Activated naive CD4-positive, alpha-beta T cell treated with Interleukin-2 at 50 U/mL for 16 hours (primary cell): ENCODE measurements at places on chromosomes 6 and 20.

- DNase-seq: no peak
Observed at GRCh38 chr20:34512266-34512954, 3.8 kb upstream of the DYNLRB1 start.

DNA sequence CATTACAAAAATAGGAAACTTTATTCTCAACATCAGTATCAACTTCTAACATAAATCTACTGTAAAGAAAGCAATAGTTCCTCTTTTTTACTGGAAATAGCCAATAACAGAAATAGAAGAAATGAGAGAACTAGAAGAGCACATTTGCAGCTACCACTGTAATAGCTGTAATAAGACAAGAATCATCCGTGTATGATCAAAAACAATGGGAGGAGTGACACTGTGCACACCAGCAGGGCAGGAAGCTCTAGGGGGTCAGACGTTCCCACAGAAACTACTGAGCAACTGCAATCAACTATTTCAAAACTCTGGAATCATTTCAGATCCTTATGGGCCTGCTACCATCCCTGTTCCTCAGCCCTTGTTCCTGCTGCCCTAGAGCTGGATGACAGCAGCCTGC, 43.7 kb downstream of the NINL start:
- DNase-seq: no peak

DNA sequence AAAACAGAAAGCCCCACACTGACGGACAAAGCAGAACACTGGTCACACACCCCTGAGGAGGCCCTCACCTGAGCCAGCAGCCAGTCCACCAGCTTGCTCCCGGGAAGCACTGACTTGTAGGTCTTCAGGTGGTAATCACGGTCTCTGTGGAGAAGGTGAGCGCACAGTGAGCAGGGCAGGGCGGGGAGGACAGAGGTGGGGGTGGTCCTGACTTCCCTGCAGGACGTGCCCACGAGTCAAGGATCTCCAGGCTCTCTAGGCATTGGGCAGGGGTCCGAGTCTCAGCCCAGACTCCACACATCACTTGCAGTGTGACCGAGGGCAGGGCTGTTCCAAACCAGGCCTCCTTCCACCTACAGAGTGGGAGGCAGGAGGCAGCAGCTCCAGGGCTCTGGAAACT, 151.7 kb downstream of the PREX1 start:
- no peak for DNase-seq

GRCh38 chr6:18314317-18314997, 50.1 kb upstream of the DEK start:
- no peak for DNase-seq

DNA sequence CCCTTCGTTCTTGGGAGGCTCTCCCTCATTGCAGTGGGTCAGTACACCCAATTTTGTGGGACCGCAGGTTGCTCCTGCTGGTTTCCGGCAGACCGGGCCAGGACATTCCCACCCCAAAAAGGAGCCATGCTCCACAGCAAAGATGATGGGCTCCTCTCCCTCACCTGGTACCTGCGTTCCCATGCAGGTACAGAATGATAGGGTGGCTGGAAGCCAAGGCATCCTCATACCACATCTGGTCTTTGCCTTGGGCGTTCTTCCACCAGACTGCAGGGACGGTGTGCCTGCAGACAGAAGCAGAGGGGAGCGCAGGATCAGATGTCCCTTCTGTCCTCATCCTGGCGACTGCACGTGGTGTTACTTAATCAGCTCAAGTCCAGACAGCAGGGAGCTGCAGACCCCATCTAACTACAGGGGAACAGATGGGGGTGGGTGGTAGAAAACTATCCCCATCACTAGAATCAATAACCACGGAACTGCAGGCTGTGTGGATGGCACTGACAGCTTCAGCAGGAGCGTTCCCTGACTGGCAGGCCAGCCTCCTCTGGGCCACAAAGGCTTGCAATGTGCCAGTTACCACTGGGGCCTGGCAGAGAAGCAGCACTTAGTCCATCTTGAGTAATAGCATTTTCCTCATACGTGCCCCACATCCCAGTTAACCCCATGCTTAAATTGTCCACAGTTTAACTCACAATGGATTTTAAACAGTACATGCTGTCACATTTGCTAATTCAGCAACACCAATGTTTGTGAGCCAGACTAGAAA, 70.4 kb downstream of the ABHD12 start:
- DNase-seq: no peak

DNA sequence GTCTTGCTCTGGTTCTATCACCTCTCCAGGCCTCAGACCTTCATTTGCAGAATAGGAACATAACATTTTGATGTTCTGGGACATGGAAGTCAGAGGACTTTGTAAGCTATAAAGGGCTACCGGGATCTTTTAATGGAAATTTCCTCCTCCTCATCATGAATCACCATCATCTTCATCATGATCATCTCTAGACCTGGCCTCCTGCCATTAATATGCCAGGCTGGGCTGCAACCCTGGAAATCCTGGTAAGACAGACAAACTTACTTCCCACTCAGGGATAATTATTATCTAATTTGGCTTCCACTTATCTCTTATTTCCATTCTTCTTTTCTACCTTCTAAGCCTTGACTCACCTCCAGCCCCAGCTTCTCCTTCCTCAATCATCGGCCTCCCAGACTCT, 41.0 kb upstream of the MRPS18A start:
- DNase-seq: no peak

GRCh38 chr6:119163006-119163405, 84.5 kb upstream of the FAM184A start:
- DNase-seq: no peak

- DNase-seq: no peak
Observed at GRCh38 chr6:119137194-119138072, 59.0 kb upstream of the FAM184A start.

DNA sequence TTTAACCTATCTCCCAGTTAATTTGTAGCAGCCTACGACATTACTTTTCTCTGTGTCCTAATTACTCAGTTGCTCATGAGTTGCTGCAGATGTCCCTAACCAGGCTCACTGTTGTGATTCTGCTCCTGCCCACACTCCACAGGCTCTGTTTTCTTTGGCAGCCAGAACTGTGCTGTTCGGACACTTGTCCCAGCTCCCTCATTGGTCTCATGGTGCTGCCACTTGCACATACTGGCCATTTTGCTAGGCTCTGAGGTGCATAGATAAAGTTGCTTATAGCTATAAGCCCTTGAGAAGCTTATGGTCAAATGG, 55.0 kb downstream of the NOX3 start:
- no peak for DNase-seq

DNA sequence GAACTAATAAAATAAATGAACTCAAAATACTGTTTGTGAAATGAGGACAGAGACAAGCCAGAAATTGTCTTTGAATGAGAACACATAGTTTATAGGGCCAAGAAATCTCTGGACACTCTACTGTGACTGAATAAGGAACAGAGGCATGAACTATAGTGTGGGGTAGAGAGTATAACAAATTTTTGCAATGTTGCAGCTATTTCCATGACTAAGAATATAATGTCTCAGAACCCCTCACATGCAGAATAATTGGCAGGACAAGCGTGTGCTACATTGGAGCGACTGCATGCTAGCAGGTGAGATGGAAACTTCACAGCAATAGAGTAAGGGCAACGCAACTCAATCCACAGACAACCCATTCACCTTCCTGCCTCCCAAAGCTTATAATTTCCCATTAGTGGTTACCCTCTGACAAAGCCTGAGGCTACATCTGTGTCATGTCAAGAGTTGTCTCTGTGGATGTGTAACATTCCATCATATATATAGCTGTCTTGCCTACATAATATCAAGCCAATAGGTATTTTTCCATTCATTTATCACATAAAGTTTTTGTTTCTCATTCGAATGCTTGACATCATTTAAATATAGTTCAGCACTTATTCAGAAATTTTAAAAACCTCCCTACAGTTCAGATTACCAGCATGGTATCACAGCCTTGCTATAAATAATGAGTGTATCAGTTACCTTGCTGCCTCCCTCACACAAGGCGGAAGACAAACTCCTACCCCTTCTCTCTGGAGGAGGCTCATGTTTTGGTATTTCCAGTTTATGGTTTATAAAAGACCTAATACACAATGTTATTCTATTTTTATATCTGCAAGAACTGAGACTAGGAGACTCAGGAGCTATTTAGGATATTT, 47.9 kb upstream of the ECHDC1 start:
- DNase-seq: no peak

GRCh38 chr6:137881522-137881886, 14.4 kb downstream of the TNFAIP3 start:
- DNase-seq: peak; percentile 27

DNA sequence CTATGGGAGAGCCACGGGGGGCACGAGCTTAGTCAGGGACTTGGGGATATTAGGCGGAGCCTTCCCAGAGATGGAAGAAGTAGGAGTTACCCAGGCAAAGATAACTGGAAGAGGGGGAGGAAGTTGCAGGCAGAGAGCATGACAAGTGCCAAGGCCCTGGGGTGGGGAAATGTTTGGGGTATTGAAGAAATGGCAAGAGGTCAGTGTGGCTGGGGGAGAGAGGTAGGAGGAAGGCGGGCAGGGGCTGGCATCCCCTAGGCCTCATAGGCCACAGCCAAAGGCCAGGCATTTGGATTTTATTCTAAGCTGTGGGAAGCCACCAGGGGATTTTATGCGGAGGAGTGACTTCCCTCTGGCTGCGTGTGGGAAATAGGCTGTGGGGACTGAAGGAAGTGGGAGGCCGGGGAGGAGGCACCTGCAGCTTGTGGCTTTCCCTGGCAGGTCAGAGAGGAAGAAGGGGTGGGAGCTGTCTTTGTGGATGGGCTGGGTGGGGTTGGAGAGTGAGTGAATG, 22.7 kb downstream of the SNAI1 start:
- DNase-seq: no peak

DNA sequence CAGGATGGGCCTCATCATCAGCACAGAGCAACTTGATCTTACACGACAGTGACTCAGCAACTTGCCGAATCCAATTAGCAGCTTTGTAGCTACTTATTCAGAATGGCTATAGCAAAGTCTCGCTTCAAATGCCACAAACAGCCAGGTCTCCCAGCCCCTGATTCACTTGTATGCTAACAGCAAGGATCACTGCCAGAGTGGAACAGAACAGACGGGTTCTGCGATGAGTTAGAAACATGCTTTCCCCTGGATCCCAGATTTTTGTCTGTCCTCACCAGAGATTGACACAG, 254.4 kb downstream of the NRN1 start:
- DNase-seq: no peak

- DNase-seq: peak; percentile 18
Observed at GRCh38 chr20:47187450-47188195, 168.9 kb downstream of the ZMYND8 start.

DNA sequence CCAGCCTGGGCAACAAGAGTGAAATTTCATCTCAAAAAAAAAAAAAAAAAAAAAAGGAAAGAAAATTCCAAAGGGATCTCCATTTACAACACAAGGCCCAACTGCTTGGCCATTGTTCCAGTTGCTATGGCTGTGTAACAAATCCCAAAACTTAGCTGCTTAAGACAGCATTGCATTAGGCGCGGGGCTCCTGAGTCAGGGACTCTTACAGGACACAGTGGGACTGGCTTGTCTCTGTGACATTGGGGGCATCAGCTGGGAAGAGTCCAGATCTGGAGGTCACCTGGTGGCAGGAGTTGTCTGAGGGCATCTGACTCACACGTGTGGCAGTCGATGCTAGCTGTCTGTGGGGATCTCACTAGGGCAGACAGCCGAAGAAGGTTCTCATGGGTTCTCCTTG, 35.6 kb downstream of the TTLL9 start:
- DNase-seq: no peak

- no peak for DNase-seq
Observed at GRCh38 chr6:44053760-44054556, 73.3 kb downstream of the MRPL14 start.

- no peak for DNase-seq
Observed at GRCh38 chr6:44567406-44567805, 179.9 kb downstream of the CDC5L start.

- DNase-seq: peak; percentile 65
Observed at GRCh38 chr6:90286884-90287488, 9.7 kb downstream of the BACH2 start.

GRCh38 chr6:33443025-33443424, 11.4 kb upstream of the ZBTB9 start:
- DNase-seq: no peak

DNA sequence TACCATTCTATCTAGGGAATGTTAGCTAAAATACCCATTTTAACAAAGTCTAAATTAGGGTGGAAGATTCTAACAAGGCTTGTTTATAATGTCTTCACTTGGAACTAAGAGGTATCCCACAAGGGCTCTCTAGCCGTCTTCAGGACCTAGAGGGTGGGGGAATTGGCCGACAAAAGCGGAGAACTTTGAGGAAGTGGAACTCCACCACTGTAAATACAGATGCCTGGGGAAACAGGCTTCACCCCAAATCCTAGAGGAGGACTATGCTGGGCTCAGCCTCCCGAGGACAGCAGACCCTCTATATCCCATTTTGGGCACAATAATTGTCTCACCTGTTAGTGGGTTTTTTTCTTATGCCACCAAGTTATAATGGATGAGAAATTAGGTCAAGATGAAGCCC, 58.0 kb upstream of the TFB1M start:
- DNase-seq: no peak

DNA sequence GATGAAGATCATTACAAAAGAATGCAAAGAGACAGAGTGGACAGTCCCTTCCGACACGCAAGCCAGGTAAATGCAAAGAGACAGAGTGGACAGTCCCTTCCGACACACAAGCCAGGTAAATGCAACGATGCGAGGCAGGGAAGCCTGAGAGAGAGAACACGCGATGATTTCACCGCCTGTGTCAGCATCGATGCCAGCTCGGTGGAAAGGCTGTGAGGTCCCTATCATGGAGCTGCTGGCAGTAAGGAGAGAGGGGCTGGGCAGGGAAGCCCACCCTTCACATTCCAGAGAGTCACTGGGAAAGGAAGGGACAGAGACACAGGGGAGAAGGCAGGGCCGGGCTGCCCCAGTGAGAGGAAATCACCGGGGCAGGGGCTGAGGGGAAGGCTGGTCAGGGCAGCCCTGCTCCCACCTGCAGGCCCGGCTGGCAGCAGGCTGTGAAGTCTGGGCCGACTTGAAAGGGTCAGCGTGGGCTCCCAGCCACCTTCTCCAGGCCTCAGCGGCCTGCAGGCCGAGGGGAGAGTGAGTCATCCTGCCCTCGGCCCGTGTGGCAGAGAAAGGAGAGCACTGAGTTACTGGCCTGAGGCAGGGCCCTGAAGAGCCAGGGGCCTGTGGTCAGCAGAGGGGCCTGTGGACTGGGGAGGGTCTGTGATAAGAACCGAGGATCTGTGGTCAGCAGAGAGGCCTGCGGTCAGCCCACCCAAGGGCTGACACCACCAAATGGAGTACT, 80.4 kb downstream of the DACT2 start:
- no peak for DNase-seq

DNA sequence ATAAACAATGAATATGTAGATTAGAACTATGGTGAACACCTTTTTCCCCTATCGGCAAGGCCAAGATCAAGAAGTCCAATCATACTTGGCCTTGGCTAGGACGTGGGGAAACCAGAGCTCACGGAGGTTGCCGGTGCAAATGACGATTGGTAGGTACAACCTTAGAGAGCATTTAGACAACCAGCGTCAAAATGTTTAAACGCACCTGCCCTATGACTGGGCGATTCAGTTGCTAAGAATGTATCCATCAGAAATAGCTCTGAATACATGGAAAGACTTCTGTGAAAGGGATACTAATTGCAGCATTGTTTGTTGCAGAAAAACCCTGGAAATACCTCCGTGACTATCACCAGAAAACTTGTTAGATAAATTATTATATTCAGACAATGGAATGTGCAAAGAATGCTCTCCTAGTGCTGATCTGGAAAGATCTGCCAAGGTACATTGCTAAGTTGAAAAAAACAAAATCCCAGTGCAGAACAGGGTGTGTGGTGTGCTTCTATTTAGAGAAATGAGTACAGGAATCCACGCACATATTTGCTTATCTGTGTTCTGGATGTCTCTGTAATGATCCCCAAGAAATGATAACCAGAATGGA, 48.0 kb upstream of the PTPN1 start:
- no peak for DNase-seq
